ENCODE measurements at places on chromosomes 5 and 9. TPM values are rescaled to one million over a fixed set of nuclear protein-coding genes. Genes with fewer than 3 reads are reported as not detected.

GRCh38 chr5:58275516-58275915 lies 184.4 kb downstream of the PLK2 start:
- H3K27me3 ChIP-seq, result no peaks in the 10 kb centered on the region
- H3K4me3 ChIP-seq, result no peak overlapping the region
- H3K4me1 ChIP-seq, result peaks cover 12% of the 10 kb centered on the region

DNA sequence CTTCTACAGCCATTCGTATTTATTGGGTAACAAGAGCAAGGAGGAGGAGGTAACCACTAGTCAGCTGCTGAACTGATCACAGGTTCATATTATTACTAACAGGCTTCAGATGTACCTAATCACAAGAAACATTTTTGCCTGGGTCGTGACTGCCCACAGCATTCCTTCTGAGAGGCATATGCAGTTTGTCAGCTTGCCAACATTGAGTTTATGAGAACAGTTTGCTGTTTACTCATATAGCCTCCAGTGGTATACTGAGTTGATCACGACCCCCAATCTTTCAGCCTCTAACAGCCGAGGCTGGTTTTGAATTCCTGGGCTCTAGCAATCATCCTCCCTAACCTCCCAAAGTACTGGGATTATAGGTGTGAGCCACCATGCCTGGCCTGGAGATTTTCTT lies 693.6 kb downstream of the TLE1 start:
- no peak for DNase-seq
- H3K4me3 ChIP-seq, result no peak overlapping the region
- H3K36me3 ChIP-seq, result no peaks in the 10 kb centered on the region
- H3K4me1 ChIP-seq, result no peaks in the 10 kb centered on the region
- H3K27me3 ChIP-seq, result no peaks in the 10 kb centered on the region
- H3K27ac ChIP-seq, result no peak overlapping the region

DNA sequence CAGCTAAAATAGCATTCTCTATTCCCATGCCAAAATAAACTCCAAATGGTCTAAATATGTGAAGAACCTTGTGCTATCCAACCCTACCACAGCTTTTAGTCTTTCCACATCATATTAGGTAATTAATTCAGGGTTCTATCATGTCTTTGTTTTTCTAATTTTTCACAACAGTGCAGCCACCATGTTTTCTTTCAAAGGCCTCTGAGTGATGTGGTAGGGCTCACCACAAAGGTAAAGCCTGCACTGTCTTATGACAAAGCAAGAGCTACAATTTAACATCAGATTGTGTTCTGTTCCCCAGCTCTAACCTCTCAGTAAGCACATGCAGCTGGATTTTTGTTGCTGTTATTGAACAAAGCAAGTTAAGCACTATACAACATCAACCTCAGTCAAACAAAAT lies 52.4 kb downstream of the MEF2C start:
- H3K4me1 ChIP-seq, result peaks cover 58% of the 10 kb centered on the region
- no peaks in the 10 kb centered on the region for H3K36me3 ChIP-seq
- no peak for DNase-seq
- peak overlapping the region; percentile 62 for H3K27ac ChIP-seq

DNA sequence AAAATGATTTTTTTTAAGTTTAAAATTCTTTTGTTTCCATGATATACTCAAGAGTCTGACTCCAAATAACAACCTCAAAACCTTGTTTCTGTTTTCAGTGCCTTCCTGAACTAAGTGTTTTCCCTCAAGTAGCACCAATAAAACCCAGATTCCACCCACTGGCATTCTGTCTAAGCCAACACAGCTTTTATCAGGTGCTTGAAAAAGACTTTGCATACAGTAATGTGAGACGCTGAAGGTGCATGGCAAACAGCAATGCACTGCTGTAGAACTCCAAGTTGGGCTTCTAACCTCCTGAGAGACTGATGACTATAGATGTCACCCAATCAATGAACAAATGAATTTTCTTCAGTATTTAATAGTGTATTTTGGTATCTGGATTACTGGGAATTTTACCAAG lies 95.7 kb downstream of the NFIB start:
- no peaks in the 10 kb centered on the region for H3K36me3 ChIP-seq
- H3K27me3 ChIP-seq, result no peaks in the 10 kb centered on the region

DNA sequence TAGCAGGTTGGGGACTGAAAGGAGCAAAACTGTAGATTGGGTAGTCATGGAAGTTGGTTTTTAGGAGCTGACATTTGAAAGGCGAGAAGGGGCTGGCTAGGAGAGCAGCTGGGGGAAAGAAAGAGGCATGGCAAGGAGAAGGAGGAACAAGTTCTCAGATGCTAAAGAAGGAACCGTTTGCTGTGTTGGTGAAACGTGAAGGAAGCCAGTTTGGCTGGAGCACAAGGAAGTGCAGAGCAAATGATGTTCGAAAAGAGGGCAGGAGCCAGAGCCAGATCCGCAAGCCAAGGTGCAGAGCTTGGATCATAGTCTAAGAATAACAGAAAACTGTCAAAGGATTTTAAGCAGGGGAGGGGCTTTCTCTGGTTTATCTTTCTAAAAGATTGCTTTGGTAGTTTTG lies 276.6 kb downstream of the ASTN2 start:
- DNase-seq, result no peak
- H3K27ac ChIP-seq, result no peak overlapping the region
- H3K27me3 ChIP-seq, result peaks cover 12% of the 10 kb centered on the region
- H3K4me1 ChIP-seq, result no peaks in the 10 kb centered on the region
- no peaks in the 10 kb centered on the region for H3K36me3 ChIP-seq
- no peak overlapping the region for H3K4me3 ChIP-seq

DNA sequence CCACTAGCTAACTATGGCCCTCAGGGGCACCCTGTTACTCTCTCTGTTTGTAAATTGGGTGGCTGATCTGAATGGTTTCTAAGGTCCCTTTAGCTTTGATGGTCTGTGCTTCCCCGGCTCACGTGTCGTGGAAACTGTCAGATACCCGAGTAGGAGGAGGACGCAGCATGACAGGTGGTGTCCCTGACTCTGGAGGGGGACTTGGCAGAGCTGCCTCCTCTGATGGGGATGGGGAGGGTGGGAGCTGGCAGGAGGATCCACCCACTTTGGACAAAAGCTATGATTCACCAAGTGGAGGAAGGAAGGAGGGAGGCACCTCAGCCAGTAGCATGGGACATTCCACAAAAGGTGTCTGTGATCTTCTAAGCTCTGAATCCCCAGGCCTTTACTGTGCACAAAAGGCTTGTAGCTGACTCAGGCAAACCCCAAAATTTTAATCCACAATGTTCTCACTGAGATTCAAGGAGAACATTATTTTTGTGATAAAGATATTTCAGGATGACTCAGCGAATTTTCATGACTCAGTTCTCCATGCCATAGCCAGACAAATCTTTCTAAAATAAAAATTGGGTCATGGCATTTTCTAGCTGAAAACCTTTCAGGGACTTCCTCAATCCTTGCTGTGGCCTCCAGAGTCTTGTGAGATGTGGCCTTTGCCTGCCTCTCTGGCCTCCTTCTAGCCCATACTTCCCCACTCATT lies 131.0 kb upstream of the BRINP1 start:
- no peak for DNase-seq
- H3K4me1 ChIP-seq, result no peaks in the 10 kb centered on the region
- no peak overlapping the region for H3K4me3 ChIP-seq

- no peak for DNase-seq
- H3K27me3 ChIP-seq, result no peaks in the 10 kb centered on the region
- no peaks in the 10 kb centered on the region for H3K4me1 ChIP-seq
- no peaks in the 10 kb centered on the region for H3K36me3 ChIP-seq
- no peak overlapping the region for H3K27ac ChIP-seq
These were observed 132.0 kb downstream of the FAM174A start for GRCh38 chr5:100667161-100667630.

GRCh38 chr5:140321796-140322195 lies 18.9 kb upstream of the PFDN1 start:
- H3K36me3 ChIP-seq, result no peaks in the 10 kb centered on the region
- H3K27me3 ChIP-seq, result no peaks in the 10 kb centered on the region

DNA sequence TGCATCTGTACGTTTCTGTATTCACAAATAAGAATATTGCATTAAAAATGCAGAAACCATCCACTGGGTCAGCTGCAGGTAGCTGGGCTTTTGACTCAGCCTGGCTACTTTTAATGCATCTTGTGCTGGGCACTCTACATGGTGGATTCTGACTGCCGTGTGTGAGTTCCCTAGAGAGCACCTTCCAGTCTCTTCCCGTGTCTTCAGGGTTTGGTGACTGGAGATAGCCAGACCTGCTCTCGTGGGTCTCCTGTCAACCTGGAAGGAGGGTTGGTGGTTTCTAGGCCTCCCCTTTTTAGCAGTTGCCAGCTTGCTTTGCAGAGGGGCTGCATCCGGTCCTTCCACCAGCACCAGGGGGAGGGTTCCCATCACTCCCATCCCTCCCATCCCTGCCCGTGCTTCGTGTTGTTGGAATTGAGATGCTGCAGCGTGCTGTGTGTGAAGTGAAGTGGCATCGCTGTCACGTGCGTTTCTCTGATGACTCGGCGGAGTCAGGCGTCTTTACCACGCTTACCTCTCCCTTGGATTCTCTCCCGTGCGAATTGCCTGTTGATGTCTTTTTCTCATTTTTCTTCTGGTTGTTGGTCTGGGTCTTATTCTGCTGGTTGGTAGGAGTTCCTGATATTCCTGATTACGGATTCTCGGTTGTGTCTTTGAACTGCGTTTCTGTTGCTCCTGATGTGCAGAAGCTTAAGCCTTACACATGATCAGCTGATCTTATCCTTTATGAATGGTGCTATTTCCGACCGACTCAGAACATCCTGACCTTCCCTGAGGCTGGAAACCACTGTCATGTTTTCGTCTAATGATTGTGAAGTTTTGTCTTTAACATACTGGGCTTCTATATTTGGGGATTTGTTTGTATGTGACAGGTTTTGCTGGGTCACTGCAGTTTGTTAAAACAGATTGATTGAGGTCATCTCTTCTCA lies 16.9 kb downstream of the FBXW5 start:
- no peak for DNase-seq
- no peak overlapping the region for H3K4me3 ChIP-seq
- H3K27me3 ChIP-seq, result no peaks in the 10 kb centered on the region
- H3K36me3 ChIP-seq, result peaks cover 7% of the 10 kb centered on the region

GRCh38 chr5:72234868-72235267 lies 85.2 kb downstream of the MRPS27 start:
- peaks cover 57% of the 10 kb centered on the region for H3K4me1 ChIP-seq
- no peaks in the 10 kb centered on the region for H3K27me3 ChIP-seq
- peaks cover 5% of the 10 kb centered on the region for H3K36me3 ChIP-seq
- peak overlapping the region; percentile 96 for H3K27ac ChIP-seq
- DNase-seq, result no peak
- no peak overlapping the region for H3K4me3 ChIP-seq

GRCh38 chr5:97133101-97133500 lies 9.3 kb downstream of the LIX1 start:
- H3K4me3 ChIP-seq, result no peak overlapping the region
- no peaks in the 10 kb centered on the region for H3K27me3 ChIP-seq
- H3K27ac ChIP-seq, result no peak overlapping the region

DNA sequence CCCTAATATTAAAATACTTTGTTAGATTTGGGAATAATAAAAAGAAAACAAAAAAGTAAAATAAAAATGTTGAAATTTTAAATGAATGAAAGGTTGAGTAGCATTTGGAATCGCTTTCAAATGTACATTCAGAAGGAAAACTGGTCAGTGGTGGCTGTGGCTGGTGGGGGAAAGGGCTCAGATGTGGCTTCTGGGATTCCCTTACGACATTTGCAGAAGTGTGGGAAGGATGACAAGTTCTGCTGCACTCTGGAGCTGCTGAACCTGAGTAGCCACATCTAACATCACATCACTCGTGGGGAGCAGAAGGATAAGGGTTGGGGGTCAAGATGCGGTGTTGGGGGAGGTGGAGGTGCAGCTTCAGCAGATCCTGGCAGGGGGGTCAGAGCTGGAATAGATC lies 25.6 kb upstream of the CAST start:
- H3K27me3 ChIP-seq, result peaks cover 2% of the 10 kb centered on the region
- no peak overlapping the region for H3K27ac ChIP-seq
- H3K4me1 ChIP-seq, result peaks cover 7% of the 10 kb centered on the region
- H3K36me3 ChIP-seq, result no peaks in the 10 kb centered on the region
- H3K4me3 ChIP-seq, result no peak overlapping the region

DNA sequence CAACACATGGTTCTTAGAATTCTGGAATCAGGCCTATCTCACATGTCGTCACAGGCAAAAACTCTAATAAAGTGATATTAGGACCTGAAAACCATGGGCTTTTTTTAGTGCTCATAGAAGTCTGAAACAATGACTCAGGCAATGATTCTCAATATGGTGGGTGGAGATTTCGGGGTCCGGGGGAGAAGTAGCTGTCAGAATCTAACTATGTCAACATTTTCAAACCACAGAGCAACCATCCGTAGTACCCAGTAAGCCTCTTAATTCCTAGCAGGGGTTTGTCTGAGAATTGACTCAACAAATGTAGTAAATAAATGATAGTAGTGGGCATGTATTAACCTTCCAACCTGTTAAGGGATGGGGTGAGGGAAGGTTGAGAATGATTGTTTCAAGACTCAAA lies 2.6 kb downstream of the AMACR start:
- no peaks in the 10 kb centered on the region for H3K27me3 ChIP-seq
- DNase-seq, result no peak
- no peak overlapping the region for H3K27ac ChIP-seq
- H3K4me3 ChIP-seq, result no peak overlapping the region
- H3K36me3 ChIP-seq, result peaks cover 14% of the 10 kb centered on the region

DNA sequence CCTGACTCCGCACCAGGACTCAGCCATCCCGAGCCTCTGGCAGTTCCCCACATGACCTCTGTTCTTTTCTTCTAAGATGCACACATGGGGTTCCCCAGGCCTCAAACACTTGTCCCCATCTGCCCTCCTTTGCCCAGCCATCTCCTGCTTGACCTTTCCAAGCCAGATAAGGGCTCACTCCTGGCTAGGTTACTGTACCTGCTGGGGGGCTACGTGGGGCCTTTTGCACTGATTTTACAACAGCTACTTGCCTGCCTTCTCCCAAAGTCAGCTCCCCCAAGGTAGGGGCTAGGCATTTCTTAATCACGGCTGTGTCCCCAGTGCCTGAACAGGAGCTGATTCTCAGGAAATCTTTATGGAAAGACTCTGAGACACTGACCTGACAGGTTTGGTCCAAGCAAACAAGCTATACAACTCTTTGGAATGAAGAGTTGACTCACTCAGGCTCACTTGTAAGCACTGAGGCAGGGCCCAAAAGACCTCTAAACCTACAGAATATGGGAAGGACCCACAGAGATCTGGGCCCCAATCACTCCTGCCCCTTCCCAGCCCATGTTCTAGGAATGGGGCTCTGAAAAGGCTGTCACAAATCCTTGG lies 2.5 kb downstream of the MACROH2A1 start:
- H3K36me3 ChIP-seq, result no peaks in the 10 kb centered on the region
- DNase-seq, result no peak
- H3K4me1 ChIP-seq, result peaks cover 77% of the 10 kb centered on the region
- no peak overlapping the region for H3K4me3 ChIP-seq
- H3K27me3 ChIP-seq, result no peaks in the 10 kb centered on the region
- H3K27ac ChIP-seq, result no peak overlapping the region

GRCh38 chr9:75997206-75997605 lies 106.7 kb downstream of the PCSK5 start:
- DNase-seq, result no peak
- no peak overlapping the region for H3K27ac ChIP-seq
- H3K4me1 ChIP-seq, result peaks cover 23% of the 10 kb centered on the region
- H3K27me3 ChIP-seq, result no peaks in the 10 kb centered on the region
- H3K36me3 ChIP-seq, result peaks cover 3% of the 10 kb centered on the region

- no peaks in the 10 kb centered on the region for H3K36me3 ChIP-seq
- DNase-seq, result peak; percentile 80
- H3K4me3 ChIP-seq, result no peak overlapping the region
- no peaks in the 10 kb centered on the region for H3K4me1 ChIP-seq
These were observed 117.4 kb downstream of the WNK2 start for GRCh38 chr9:93301291-93301811.

OR1N2 gene
- not detected for total RNA-seq

TCOF1 gene
- 19.0 TPM for total RNA-seq

DOCK8 gene
- 0.17 TPM for total RNA-seq

FABP6 gene
- not detected for total RNA-seq

PCDHB7 gene
- 1.2 TPM for total RNA-seq

ANGPTL2 gene
- total RNA-seq, result 39.0 TPM

SLCO6A1 gene
- 1.1 TPM for total RNA-seq
